Stimulated activated CD8-positive, alpha-beta memory T cell treated with anti-CD3 and anti-CD28 coated beads, Interleukin-7, amount 100 ng/mL, for 1 hour (primary cell): ENCODE measurements at places on chromosomes 6 and 20.

DNA sequence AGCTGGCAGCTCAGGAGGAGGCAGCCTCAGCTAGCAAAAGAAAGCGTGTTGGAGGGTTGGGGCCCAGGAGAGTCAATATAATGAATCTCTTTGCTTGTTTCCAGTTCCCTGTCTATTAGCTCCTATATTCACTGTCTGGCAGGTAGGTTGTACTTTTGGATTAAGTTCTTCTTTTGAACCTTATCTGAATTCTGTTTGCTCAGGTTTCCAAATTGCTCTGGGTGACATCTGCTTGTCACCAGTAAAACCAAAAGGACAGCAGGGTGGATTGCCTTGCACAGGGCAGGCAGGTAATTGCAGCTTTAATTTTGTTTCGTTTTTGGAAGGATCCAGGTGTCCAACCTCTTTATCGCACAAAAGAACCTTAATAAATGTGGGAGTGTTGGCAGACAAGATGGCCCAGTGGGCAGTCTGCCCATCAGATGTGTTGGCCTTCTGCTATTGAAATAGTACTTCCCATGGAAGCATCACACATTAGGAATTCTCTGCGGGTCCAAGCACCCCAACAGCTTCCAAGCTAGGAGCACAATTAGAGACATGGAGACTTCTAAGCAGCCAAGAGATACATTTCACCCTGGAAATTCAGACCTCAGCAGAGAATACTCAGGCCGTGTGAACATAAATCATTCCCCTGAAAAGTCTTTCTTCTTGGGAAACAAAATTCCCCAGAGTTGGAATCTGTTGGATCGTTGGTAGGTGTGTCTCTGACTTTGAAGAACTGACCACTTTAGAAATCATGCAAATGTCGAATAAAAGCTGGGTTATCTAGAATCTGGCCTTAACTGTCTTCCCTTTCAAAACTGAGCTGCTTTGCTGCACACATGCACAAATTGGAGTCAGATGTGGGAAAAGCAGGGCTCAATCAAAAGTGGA, 286.9 kb upstream of the BMP2 start:
- DNase-seq = no peak

DNA sequence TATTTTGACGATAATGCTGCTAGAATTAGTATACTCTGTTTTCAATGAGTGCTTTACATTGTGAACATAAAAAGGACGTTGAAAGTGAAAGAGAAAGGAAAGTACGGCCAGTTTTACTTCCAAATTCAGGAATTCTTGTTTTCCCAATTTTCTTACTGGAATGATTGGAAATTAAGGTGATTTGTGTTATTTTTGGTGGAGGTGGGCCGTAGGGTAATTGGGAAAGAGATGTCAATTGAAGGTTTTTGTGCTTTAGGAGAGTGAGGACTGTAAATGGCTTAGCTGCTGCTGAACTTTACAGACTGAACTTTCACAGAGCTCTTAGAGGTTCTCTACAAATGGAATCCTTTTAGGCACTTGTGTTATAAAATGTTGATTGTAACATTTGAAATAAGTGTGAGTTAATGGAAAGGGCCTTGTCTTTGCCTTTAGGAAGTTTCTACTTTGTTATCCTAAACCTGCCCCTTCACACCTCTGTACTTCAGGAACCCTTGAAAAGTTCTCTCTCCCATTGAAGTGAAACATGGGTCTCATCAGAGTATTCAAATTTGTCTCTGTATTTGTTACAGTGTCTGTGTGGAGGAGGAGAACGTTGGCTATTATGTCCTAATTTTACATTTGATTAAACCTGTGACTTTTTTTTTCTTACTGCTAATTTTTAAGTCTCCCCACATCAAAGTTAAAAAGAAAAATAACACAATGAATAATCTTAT, 256.4 kb downstream of the ARID1B start:
- DNase-seq = no peak

DNA sequence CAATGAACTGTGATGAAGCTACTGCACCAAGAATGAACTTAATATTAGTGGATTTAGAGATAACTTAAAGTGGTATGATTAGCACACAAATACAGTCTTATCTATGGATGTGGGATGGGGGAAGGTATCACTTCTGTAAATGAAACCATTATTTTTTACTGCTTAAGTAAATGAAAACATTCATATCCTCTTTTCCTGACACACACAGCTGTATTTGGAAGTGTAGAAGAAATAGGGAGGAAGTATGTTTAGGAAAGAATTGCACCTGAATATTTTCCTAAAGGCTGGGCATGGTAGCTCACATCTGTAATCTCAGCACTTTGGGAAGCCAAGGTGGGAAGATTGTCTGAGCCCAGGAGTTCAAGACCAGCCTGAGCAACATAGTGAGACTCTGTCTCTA, 96.8 kb downstream of the HIVEP2 start:
- DNase-seq = no peak

- DNase-seq = no peak
Measured at GRCh38 chr6:144292372-144292771, 7.2 kb downstream of the UTRN start.

- DNase-seq = no peak
Measured at GRCh38 chr20:17640146-17640874, 41.7 kb downstream of the RRBP1 start.

DNA sequence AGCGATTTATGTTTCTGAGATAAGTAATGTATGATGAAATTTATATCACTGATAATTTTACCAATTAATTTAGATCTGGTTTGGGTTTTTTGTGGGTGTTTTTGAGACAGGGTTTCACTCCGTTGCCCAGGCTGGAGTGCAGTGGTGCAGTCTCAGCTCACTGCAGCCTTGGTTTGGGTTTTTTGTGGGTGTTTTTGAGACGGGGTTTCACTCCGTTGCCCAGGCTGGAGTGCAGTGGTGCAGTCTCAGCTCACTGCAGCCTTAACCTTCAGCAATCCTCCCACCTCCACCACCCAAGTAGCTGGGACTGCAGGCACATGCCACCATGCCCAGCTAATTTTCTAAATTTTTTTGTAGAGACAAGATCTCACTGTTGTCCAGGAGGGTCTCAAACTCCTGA, 13.0 kb downstream of the MRS2 start:
- DNase-seq = no peak

DNA sequence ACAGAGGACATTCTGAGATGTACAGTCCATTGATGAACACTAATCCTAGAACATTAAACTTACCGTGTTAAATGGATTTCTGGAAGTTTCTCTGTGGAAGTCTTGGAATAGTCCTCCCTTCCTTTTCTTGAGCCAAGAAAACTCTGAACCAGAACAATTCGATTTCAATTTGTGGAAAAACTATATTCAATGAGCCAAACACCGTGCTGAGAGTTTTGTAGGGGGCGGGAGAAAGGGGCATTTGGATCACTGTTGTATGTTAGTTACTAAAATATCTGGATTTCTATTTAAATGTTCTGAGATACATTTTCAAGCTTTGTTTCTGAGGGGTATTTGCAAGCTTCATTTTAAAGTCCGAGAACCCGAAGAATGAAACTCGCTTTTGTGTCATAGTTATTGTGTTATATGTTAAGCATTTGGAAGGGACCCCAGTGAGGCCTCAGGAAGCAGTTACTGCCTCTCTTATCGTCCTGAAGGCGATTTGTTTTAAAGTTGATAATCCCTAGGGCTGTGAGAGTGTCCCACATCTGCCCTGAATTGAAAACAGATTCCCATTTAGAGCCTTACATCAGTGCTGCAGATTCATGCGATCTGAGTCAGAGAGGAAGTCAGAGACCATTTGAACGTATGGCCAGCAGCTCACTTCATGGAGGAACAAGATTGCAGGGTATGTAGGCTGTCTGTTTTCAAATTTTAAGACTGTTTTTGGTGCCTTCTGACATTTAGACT, 70.8 kb upstream of the SASH1 start:
- no peak for DNase-seq

GRCh38 chr6:43849844-43850243, 79.8 kb downstream of the VEGFA start:
- no peak for DNase-seq

GRCh38 chr6:22366214-22366613, 69.4 kb upstream of the PRL start:
- no peak for DNase-seq

DNA sequence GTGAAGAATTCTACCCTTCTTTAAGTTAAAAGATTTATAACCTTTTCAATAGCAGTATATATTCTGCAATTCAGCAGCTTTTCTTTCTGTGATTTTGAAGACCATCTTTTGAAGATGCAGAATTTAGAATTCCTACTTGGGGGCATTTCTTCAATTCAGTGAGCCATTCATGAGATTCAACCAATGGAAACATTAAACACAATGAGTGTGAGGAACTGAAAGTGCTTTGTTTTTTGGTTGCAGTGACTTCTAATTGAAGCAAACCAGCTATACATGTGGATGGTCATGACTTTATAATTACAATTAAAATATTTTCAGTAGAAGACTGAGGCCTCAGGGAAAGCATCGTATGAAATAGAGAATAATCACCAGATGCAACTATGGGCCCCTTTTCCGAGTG, 108.3 kb downstream of the CARMIL1 start:
- no peak for DNase-seq

GRCh38 chr20:3222635-3223600, 13.6 kb downstream of the ITPA start:
- no peak for DNase-seq

GRCh38 chr6:117552618-117553017, 49.7 kb downstream of the GOPC start:
- no peak for DNase-seq

- DNase-seq = no peak
Measured at GRCh38 chr6:75550544-75551167, 51.0 kb upstream of the SENP6 start.

- DNase-seq = no peak
Measured at GRCh38 chr20:8095648-8096572, 36.2 kb upstream of the PLCB1 start.

- no peak for DNase-seq
Measured at GRCh38 chr6:166925141-166925996, 31.0 kb downstream of the RNASET2 start.

DNA sequence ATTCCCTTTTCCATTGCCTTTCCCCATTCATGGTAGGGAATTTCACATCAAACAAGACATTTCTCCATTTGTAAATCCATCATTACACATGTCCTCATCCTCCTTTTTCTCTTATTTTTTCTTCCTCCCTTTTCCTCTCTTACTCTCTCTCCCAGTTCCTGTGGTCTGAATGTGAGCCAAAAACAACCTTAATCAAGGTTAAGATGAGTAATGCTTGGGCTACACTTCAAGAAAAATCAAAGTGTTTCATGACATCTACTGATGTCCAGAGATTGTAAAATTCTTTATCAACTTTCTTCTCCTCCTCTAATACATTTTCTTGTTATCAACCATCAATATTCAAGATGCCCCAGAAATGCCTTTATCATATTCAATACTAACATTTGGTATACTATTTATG, 208.0 kb upstream of the PRND start:
- no peak for DNase-seq

DNA sequence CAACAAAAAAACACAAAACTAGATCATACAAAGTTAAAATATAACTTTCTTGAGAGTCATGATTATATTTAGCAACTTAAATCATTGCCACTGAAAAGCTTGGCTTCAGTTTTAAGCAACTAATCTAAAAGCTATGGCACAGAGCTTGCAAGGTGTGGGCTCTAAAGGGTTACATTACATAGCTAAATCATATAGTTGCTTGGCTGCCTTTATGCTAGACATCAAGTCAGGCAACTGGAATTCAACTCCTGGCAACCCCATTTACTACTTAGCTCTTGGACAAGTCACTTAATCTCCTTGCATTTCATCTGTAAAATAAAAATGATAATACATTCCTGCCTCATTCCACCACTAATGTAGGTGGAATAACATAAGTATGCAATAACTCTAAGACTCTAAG, 40.9 kb upstream of the GCM1 start:
- no peak for DNase-seq

DNA sequence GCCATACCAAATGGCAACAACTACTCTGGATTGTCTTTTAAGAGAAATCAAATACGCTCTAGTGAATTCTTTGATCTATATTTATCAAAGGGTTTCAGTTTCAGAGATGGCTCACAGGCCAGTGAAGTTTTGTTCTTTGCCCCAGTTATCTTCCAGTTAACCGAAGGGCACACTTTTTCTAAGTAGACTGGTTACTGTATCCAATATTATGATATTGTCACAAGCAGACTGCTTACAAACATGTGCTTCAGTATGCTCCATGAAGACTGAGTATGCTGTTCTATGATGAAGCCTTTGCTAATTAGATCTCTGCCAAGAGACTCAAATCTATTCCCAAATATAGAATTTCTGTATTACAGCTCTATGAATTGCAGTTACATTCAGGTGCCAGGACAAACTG, 181.1 kb downstream of the REV3L start:
- DNase-seq = no peak

DNA sequence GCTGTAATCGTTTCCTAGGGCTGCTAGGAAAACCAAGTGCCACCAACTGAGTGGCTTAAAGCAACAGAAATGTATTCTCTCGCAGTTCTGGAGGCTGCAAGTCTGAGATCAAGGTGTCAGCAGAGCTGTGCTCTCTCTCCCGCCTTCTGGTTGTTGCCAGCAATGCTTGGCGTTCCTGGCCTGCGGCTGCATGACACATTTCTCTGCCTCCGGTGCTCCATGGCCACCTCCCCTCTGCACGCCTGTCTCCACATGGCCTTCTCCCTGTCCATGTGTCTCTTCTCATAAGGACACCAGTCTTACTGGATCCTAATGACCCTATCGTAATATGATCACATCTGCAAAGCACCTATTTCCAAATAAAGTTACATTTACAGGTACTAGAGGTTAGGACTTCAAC, 91.7 kb upstream of the AKAP12 start:
- DNase-seq = no peak

DNA sequence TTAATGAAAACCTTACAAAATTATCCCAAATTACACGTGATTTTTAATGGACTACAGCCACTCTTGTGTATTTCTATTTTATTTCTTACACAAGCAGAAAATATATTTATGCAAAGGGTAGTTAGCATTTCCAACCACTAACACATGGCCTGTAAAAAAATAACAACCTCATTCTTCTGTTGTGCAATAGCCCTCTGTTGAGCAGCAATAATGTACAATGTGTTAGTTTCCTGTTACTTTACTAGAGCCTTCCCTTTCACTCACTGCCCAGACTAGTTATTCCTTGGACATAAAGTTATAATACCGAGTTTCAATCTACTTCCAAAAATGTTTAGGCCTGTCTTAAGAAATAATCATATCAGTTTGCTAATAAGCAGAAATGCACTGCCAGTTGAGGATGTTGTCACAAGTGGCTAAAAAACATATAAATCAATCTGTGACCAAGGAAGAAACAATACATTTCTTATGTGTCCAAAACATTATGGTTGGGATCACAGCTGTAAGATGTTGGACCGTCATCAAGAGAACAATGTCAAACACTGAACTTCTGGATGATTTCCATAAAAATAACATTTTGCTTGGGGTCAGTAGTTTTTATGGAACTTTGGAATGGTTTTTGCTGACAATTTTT, 73.6 kb upstream of the RNF146 start:
- DNase-seq = no peak

GRCh38 chr6:37077905-37078296, 72.4 kb downstream of the FGD2 start:
- no peak for DNase-seq

DNA sequence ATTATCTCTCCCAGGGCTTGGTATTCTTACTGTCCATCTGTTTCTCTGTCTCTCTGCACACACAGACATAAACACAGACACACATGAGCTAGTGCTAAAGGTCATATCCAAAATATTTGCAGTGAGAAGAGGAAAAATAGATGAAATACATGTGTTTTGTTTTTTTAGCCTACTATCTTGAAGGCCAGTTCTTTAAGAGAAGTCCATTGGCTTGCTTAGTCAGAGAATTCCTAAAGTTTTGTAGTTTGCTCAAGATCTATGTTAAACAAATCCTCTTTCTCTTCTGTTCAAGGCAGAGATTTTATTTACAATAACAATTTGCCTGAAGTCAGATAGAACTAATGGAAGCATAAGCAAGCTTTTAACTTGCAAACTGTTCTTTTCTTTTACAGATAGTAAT, 120.0 kb upstream of the AKIRIN2 start:
- no peak for DNase-seq
